Liver (tissue), 10 donors: ENCODE measurements at places on chromosomes 5 and 9.

DNA sequence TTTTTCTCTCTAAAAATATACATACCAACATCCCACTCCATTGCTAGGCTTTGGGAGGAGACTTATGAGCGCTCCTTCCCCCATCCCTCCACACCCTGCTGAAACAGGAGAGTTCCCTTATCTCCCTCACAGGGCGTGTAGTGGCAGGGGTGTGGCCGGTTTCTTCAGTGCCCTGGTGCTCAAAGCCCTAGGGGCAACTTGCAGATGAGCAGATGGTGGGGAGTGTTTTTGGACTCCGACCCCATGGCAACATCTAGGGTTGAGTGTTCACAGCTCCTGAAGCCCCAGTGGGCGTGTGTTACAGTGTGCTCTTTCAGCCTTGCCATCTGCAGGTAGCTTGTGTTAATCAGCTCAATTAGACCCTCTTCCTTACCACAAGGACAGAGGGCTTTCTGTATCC is 409.5 kb downstream of the MAT2B start:
- no peak for DNase-seq
- H3K36me3 ChIP-seq = no peaks in the 10 kb centered on the region
- H3K27me3 ChIP-seq = no peaks in the 10 kb centered on the region
- no peak overlapping the region for H3K27ac ChIP-seq
- H3K4me1 ChIP-seq = no peaks in the 10 kb centered on the region
- H3K4me3 ChIP-seq = no peak overlapping the region

DNA sequence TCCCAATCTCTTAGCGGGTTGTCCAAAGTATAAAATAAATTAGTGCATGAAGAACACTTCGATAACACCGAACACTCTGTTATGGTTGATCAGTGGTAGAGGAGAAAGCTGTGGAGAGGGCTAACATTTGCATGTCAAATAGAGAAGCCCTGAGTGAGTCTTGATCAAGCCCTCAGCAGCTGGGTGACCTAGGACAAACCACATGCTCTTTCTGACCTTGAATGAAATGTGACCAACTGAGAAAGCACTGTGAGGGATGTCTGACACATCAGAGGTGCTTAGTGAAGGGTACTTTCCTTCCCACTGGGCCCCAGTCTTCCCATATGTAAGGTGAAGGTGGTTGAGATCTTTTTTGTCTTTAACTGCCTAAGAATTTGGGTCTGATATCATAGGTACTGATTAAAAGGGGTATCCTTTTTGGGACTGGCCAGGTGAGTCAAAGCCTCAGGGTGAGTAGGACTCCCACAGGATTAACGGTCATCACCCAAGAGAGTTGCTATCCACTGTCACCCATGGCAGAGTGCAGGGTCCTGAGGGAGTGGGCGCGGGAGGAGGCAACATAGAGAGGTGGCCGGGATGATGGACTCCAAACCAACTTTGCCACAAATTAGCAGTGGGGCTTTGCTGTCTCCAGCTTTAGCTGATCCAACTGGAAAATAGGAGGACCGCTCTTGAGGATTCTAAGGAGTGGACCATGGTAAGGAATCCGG is 53.5 kb downstream of the KIF4B start:
- DNase-seq = no peak
- H3K27ac ChIP-seq = no peak overlapping the region
- no peaks in the 10 kb centered on the region for H3K4me1 ChIP-seq

- no peaks in the 10 kb centered on the region for H3K27me3 ChIP-seq
- H3K4me3 ChIP-seq = no peak overlapping the region
- H3K4me1 ChIP-seq = no peaks in the 10 kb centered on the region
Measured at GRCh38 chr9:17191082-17191481, 56.2 kb downstream of the CNTLN start.

DNA sequence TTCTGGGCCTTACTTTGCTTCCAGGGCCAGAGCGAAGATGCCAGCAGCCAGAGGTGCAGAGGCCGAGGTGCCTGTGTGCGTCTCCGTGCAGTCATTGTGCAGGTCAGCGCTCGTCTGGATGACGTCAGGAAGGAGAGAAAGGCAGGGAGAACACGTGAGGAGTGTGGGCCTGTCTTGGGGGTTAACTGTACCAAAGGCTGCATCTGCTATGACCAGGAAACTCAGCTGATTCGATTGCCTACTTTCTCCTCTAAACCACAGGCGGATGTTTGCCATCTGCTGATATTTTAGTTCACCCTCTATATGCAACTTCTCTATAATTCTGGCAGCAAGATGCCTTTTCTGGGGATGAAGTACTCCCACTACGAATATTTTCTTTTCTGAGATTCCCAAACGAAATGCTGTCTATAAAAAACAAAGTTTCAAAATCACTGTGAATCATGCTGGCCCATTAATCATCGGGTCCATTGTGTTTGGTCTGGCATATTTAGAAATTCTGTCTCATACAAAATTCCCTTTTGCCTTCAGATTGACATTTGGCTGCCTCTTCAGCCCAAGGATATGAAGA is 24.8 kb downstream of the PCSK1 start:
- H3K27me3 ChIP-seq = no peaks in the 10 kb centered on the region
- H3K27ac ChIP-seq = no peak overlapping the region
- DNase-seq = no peak

DNA sequence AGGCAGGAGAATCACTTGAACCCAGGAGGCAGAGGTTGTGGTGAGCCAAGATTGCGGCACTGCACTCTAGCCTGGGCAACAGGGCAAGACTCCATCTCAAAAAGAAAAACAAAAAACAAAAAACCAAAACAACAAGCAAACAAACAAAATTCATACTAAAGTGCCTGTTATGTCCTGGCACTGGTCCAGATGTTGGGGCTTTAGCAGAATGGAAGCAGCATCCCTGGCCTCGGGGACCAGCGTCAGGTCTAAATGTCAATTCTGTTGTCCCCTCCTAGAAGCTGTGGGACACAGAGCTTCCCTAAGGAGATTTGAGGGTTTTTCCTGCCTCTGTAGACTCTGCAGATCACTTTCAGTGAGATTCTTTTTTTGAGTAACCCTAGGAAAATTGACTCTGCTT is 26.2 kb downstream of the PPARGC1B start:
- no peaks in the 10 kb centered on the region for H3K27me3 ChIP-seq
- H3K4me1 ChIP-seq = peaks cover 8% of the 10 kb centered on the region
- H3K4me3 ChIP-seq = no peak overlapping the region
- DNase-seq = no peak
- H3K36me3 ChIP-seq = no peaks in the 10 kb centered on the region

- no peak for DNase-seq
- no peak overlapping the region for H3K4me3 ChIP-seq
- H3K27ac ChIP-seq = no peak overlapping the region
Measured at GRCh38 chr5:164345173-164345849, 839.9 kb downstream of the MAT2B start.

DNA sequence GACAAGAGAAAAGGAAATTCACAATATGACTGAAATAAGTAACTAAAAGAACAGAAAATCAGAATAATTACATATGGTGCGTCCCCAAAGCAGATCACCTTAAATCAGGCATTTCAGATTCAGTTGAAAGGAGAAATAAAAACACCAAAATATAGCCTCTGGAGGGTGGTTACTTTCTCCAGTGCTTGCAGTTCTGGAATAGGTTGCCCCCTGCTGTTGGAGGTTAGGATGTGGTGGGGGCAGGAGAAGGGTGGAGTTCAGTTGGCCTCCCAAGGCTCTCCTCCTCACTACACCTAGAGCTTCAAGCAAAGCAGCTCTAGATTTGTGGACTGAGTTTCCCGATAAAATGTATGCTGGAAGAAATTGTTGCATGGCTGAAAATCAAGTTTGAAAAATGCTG is 338.2 kb upstream of the TLE4 start:
- H3K27ac ChIP-seq = no peak overlapping the region
- DNase-seq = no peak
- H3K4me1 ChIP-seq = no peaks in the 10 kb centered on the region
- no peaks in the 10 kb centered on the region for H3K27me3 ChIP-seq

DNA sequence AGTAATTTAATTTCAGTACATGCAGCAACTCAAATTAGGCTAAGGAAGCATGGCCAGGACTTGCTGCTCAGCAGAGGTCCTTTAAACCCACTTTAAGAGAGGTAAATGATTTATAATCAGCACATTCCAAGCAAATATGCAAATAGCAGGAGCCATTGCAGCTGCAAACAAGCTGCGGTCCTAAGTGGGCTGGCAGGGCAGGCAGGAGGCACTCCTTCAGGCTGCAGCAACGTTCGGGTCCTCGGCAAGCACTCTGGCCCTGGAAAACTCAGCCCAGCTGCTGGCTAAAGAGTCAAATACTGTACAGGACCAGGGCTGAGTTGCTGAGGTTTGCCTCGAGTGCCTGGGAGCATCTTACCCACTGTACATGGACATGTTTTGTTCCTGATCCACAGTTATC is 126.9 kb downstream of the FSTL4 start:
- no peak for DNase-seq
- H3K4me1 ChIP-seq = peaks cover 12% of the 10 kb centered on the region
- H3K27ac ChIP-seq = no peak overlapping the region
- no peaks in the 10 kb centered on the region for H3K36me3 ChIP-seq

GRCh38 chr9:69180670-69181069 is 6.6 kb downstream of the TJP2 start:
- peak overlapping the region; percentile 78 for H3K27ac ChIP-seq
- H3K36me3 ChIP-seq = no peaks in the 10 kb centered on the region
- H3K27me3 ChIP-seq = no peaks in the 10 kb centered on the region
- no peak for DNase-seq
- H3K4me1 ChIP-seq = peaks cover 17% of the 10 kb centered on the region

- DNase-seq = no peak
- H3K4me1 ChIP-seq = peaks cover 36% of the 10 kb centered on the region
- H3K27ac ChIP-seq = peak overlapping the region; percentile 64
- H3K36me3 ChIP-seq = no peaks in the 10 kb centered on the region
- H3K27me3 ChIP-seq = no peaks in the 10 kb centered on the region
Measured at GRCh38 chr9:89732295-89732938, 127.6 kb downstream of the GADD45G start.

DNA sequence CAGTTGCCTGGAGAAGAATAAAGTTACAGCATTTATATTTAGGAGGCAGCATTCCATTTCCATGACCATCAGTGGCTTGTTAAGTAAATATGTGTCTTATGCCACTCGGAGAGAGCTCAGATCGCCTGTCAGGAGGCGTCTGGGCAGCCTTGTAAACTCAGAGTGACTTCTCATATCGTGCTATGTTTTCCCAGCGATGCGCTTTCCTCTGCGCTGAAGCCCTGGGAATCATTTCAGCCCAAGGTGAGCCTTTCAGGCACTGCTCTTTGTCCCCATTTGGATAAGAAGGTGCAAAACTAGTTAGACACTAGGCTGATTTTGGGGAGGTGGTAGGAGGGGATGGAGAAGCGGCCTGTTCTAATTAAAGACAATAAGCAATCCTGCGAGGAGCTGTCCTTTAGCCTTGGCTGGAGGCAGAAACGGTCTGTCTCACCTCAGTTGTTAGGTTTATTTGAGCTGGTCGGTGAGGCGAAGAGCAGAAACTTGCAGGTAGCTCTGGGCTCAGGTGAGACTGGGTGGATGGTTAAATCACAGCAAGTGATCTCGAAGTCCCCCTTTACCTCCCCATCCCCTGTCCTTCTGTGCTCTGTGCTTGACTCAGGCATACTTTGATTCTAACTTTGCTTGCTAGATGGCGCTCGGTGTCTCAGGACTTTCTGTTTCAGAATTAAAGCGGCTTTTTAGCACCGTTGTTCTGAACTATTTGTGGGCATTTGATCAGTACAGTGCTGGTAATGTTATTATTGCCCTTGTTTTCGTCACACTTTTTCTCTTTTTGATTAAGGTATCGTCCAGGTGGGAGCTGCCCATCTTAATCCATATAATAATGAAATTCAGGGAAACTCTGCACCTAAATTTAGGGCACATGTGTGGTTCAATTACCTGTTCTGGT is 24.6 kb downstream of the NR2F1 start:
- H3K36me3 ChIP-seq = no peaks in the 10 kb centered on the region
- H3K27ac ChIP-seq = no peak overlapping the region
- H3K27me3 ChIP-seq = peaks cover 3% of the 10 kb centered on the region
- H3K4me1 ChIP-seq = peaks cover 5% of the 10 kb centered on the region

DNA sequence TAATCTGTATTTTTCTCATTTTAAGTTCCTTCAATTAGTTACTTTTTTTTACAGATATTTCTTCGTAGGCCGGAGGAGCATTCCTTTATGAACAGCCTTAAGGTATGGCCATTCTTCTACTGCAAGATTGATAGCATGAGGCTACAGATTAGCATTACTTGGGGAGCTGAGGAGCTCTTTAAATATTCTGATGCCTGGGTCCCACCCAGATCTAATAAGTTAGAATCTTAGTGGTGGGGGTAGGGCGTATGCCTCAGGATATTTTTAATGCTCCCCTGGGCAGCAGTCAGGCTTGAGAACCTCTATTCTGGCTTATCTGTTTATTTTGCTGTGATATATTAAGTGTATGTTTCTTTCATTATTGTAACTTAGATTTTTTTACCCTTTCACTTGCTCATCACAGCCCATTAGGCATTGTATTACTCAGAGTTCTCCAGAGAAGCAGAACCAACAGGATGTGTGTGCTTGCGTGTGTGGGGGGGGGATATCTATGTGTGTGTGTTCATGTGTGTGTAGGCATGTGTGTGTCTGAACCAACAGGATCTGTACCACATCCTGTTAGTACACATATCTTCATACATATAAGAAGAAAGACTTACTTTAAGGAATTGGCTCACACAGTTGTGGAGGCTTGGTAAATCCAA is 91.8 kb upstream of the MTAP start:
- H3K27ac ChIP-seq = no peak overlapping the region
- DNase-seq = no peak
- H3K36me3 ChIP-seq = no peaks in the 10 kb centered on the region
- no peaks in the 10 kb centered on the region for H3K4me1 ChIP-seq

DNA sequence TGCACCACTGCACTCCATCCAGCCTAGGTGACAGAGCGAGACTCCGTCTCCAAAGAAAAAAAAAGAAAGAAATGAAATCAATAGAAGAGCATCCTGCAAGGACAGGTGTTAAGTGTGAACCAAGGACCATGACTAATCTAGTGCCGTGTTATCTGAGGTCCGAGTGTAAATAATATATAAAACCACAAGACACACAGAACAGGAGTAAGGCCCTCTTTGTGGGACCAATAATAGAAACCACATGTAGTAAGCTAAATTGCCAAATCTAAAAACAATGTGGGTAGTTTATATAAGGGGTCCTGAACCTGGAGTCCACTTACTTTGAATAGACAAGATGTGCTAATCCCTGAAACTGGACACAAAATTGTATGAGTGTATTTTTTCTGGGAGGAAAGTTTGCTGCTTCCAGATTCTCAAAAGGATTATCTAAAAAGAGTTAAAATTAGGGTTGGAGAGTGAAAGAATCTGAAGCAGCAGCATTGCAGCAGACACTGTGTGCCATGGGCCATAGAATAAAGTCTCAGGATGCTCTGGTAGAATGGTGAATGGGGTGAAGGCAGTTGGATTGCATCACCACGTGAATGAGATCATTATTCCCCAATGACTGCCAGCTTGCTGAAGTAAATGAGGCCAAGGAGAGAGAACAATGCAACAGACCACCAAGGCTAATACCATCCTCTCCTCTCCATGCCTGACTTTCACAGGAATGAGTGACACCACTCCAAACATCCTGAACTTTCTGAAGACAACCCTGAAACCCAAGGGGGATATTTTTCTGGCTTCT is 222.7 kb downstream of the DCP2 start:
- H3K36me3 ChIP-seq = no peaks in the 10 kb centered on the region
- H3K27ac ChIP-seq = peak overlapping the region; percentile 54
- no peak overlapping the region for H3K4me3 ChIP-seq
- no peak for DNase-seq

GRCh38 chr5:135584276-135584675 is 5.5 kb upstream of the CXCL14 start:
- H3K27me3 ChIP-seq = peaks cover 8% of the 10 kb centered on the region
- no peak overlapping the region for H3K4me3 ChIP-seq
- DNase-seq = no peak
- H3K36me3 ChIP-seq = no peaks in the 10 kb centered on the region

GRCh38 chr5:142901476-142902185 is 131.5 kb downstream of the ARHGAP26 start:
- H3K4me3 ChIP-seq = no peak overlapping the region
- no peaks in the 10 kb centered on the region for H3K27me3 ChIP-seq
- peaks cover 31% of the 10 kb centered on the region for H3K36me3 ChIP-seq
- H3K4me1 ChIP-seq = no peaks in the 10 kb centered on the region
- no peak overlapping the region for H3K27ac ChIP-seq
